NCI-H774 (cell line): ENCODE measurements at places on chromosomes 11 and 22.

GRCh38 chr22:38736257-38736570 lies 19.6 kb downstream of the SUN2 start:
- DNase-seq, result no peak

DNA sequence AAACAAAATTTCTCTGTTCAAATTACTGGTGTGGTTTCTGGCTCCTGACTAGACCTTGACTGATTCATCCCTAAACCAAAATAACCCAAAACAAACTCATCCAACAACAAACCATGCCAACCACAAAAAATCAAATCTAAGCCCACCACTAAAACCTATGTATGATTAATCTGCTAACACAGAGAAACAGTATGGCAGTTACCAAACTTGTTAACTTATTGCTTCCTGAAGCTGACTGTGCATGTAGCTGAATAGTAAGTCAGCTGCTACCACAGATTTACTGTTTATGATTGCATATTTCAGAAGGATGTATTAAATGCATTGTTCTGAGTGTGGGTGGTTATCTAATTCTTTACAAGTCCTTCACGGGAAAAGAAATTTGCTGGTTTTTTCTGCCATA lies 231.1 kb downstream of the SWAP70 start:
- DNase-seq, result no peak

DNA sequence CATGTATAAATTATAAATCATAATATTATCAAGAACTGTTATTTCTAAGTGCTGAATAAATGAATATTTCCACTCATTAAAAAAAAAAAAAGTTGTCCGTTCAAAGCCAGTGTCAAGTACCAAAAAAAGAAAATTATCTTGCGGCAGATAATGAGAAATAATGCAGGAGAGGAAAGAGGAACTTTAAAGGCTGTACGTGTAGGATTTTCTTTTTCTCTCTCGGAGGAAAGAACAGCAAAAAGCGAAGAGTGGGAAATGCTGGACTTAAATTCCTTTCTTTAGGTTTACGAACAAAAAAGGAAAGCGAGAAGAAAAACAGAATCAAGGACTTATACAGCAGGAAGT lies 999 bp upstream of the CCDC83 start:
- no peak for DNase-seq

GRCh38 chr11:2961080-2961479 lies 31.0 kb downstream of the NAP1L4 start:
- DNase-seq, result no peak

DNA sequence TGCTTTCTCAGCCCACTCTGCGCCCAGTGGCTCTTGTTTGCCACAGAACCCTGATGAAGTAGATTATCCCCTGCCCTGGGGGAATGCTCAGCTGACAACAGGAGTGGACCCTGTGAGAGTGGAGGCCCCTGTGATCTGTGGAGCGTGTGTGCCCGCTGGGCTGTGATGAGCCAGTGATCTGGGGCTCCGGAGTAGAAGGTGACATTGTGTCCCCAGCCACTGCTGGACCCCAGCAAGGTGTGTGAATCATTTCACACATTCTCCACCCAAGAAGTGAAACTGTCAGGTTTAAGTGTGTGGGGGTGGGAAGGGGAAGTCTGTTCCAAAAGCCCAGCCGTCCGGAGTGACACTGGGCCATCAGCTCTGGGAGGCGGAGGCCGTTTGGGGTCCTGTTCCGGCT lies 33.1 kb upstream of the GRAMD4 start:
- no peak for DNase-seq

DNA sequence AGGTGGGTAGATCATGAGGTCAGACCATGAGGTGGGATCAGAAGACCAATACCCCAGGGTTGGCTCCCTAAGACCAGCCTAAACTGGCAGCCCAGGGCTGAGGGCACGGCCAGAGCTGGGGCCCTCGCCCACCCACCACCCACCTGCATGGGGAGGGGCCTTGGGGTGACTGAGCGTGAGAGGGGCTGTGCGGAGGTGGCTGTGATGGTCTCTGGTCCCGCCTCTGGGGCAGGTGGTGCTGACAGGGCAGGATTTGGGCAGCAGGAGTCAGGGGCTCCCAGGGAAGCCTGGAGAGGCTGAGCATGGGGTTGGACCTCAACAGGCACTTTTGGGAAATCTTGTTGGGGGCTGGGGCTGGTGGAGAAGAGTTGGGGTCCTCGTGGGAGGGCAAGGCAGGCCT lies 39.8 kb upstream of the MUC5AC start:
- no peak for DNase-seq

DNA sequence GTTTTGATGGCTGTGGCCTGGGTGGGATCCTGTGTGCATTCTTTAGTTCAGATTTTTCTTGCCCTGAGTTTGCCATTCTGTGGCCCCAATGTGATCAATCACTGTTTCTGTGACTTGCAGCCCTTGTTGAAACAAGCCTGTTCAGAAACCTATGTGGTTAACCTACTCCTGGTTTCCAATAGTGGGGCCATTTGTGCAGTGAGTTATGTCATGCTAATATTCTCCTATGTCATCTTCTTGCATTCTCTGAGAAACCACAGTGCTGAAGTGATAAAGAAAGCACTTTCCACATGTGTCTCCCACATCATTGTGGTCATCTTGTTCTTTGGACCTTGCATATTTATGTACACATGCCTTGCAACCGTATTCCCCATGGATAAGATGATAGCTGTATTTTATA lies 620 bp downstream of the OR4C16 start:
- no peak for DNase-seq

- DNase-seq, result no peak
Measured at GRCh38 chr22:24030186-24030702, 19.1 kb downstream of the CABIN1 start.

DNA sequence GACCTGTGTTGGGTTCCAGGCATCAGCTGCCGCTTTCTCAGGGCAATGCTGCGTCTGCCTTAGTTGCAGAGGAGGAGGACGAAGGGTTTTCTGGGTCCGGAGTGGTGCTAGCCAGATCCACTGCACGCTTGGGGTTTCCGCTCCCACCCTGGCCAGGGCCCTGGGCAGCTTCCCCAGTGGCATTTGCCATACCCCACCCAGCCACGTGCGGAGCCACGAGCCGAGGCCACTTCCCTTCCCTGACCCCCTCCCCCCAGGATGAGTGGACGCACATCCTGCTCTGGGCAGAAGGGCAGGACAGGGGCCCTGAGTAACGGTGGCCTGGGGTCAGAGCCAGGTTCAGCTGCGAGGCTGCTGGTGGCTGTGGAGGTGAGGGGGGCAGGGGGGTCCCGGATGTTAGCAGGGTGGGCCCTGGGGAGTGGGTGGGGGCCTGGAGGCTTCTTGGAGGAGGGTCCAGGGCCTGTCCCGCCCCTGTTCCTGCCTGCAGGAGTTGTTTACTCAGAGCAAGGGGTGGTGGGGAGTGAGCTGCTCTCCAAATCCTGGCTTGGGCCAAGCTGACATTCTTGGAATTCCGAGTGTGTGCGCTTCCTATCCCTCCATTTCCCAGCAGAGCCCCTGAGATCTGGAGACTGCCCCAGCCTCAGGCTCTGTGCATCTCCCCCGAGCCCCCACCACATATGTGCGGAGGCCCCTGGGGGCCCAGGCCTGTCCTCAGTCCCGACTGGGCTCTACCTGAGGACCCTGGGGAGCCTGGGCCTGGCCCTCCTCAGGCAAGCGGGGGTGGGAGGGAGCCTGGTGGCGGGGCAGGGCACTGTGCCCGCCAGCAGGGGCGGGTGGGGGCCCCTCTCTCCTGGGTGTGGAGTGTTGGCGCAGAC lies 1.4 kb downstream of the TSPAN4 start:
- DNase-seq, result no peak

DNA sequence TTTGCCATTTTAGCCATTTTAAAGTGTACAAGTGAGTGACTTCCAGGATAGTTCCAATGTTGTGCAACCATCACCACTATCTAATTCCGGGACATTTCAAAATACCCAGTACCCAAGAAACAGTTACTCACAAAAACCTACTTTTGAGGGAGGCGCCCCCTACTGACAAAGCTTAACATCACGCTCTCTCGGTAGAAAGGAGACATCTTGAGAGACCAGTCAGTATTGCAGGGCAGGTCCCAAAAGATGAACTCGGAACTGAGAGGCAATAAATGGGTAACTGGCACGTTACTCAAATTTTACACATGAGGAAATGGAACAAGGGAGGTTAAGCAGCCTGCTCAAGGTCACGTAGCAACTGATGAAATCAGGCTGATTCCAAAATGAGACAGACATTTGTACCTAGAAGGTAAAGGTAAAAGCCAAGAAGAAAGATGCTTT lies 50.0 kb upstream of the POU2AF1 start:
- DNase-seq, result no peak
